T-helper 17 cell (primary cell): ENCODE measurements at places on chromosomes 1 and 21. TPM values are rescaled to one million over a fixed set of nuclear protein-coding genes. Genes with fewer than 3 reads are reported as not detected.

DNA sequence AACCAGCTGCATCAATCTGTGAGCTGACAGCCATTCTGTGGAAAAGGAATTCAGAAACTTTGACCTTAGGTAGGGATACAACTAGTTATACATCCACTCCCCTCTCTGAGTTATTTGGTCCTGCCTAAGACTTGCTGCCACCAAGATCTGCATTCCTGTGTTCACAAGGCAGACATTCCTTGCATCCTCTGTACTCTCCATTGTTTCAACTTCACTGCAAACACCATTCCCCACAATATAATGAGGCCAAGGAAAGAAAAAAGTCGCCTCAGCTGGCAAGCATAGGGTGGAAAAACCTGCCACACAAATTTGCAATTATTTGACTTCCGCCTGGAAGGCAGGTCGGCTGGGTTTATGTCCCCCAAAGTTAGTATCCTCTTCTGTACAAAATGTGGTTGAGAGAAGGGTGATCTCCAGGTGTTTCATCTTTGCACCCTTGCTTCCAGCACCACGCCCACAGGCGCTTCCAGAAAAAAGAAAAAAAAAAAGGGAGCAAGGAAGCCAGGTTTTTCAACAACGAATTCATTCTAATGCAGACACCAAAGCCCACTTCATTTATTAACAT is 676 bp upstream of the CTTNBP2NL start:
- H3K27me3 ChIP-seq: peaks cover 24% of the 10 kb centered on the region
- H3K27ac ChIP-seq: peak overlapping the region; percentile 11
- H3K4me1 ChIP-seq: peaks cover 30% of the 10 kb centered on the region
- no peaks in the 10 kb centered on the region for H3K36me3 ChIP-seq
- no peak for DNase-seq
- H3K4me3 ChIP-seq: peak overlapping the region; percentile 95

- H3K36me3 ChIP-seq: peaks cover 2% of the 10 kb centered on the region
- H3K4me1 ChIP-seq: no peaks in the 10 kb centered on the region
- no peak overlapping the region for H3K27ac ChIP-seq
- no peak for DNase-seq
- H3K4me3 ChIP-seq: no peak overlapping the region
Measured at GRCh38 chr1:86649618-86650017, 54.8 kb upstream of the SH3GLB1 start.

The CLCNKB gene
- not detected for total RNA-seq

The KRTAP10-7 gene
- not detected for total RNA-seq

The TRAF5 gene
- 59.9 TPM for total RNA-seq

The CHI3L1 gene
- total RNA-seq: not detected
